Myocyte (in vitro differentiated cells): ENCODE measurements at places on chromosomes 5 and 9. TPM values are rescaled to one million over a fixed set of nuclear protein-coding genes. Genes with fewer than 3 reads are reported as not detected.

- DNase-seq, result no peak
Measured at GRCh38 chr5:149323621-149324205, 21.6 kb upstream of the GRPEL2 start.

DNA sequence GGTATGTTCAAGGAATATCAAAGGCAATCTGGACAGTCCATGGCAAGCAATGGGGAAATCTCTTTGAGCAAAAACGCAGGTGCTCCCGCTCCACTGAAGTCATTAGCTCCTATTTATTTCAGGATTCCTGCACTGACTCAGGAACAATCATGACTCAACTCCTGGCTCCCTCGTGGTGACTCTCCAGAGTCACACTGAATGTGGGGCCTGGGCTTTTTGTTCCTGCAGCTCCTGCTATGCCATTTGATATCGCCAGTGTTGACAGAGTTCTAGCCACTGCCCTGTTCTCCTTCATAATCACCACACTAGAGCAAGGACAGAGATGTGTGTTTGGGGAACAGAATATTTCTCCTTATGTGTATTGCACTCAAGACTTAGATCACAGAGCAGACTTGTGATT is 187.2 kb upstream of the ZNF462 start:
- peak; percentile 51 for DNase-seq

DNA sequence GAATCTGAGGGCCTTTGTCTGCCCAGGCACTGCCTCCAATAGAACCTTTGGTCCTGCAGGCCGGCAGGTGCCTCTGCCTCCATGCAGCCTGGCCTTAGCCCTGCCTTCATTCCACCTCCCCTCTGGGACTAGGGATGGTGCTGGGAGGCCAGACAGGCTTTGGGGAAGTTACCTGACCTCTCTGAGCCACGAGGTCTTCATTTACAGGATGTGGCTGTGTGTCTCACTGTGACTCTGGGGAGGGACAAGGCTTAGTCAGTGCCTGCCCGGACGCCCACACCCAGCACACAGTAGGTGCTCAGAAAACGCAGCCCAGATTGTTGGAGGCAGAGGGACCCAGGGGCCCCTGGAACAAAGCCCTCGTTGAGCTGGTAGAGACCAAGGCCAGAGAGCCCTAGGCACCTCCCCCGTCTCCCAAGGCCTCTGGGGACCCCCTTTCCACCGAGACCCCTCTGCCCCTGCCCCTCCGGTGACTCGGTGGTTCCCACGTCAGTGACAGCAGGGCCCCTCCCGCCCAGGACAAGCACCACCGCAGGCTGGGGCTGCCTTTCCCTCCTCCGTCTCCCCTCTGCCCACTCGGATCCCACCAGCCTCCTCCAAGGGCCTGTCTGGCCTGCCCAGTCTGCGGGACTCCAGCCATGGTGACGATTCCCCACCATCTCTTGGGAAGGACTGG is 46.9 kb upstream of the EGFL7 start:
- DNase-seq, result no peak

Gene HDAC3
- 38.5 and 40.0 TPM in 2 replicates for total RNA-seq

DNA sequence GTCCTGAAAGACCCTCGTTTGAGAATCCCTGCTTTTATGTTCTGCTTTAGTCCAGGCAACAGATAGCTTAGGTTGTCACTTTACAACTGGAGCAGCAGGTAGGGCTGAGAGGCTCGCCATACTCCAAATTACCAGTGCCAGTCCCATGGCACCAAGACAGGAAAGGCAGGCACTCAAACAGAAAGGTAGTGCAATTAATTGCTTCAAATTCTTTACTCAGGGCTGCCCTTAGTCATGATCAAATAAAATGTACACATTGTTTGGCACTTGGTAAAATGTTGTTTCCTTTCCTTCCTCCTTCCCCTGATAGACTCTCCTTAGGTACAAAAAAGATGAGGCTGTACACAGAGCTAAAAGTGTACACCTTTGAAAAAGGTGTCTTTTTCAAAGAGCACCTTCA is 115.8 kb upstream of the CCDC152 start:
- DNase-seq, result no peak

Gene BASP1
- total RNA-seq, result 69.7 and 80.7 TPM in 2 replicates

- DNase-seq, result peak; percentile 96
Measured at GRCh38 chr5:116502616-116503015, 72.0 kb downstream of the SEMA6A start.

GRCh38 chr9:129446828-129447550 is 173.9 kb downstream of the C9orf50 start:
- DNase-seq, result no peak

Gene PCDHB9
- 6.8 TPM in 2 replicates for total RNA-seq

GRCh38 chr9:88468226-88468625 is 66.8 kb upstream of the NXNL2 start:
- no peak for DNase-seq

- no peak for DNase-seq
Measured at GRCh38 chr5:109837231-109837861, 147.6 kb downstream of the MAN2A1 start.

DNA sequence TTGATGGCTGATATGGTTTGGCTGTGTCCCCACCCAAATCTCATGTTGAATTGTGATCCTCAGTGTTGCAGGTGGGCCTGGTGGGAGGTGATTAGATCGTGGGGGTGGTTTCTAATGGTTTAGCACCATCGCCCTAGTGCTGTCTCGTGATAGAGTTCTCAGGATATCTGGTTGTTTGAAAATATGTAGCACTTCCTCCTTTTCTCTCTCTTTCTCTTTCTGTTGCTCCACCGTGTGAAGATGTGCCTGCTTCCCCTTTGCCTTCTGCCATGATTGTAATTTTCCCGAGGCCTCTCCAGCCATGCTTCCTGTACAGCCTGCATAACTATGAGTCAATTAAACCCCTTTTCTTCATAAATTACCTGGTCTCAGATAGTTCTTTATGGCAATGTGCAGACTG is 111.6 kb downstream of the SREK1 start:
- no peak for DNase-seq

DNA sequence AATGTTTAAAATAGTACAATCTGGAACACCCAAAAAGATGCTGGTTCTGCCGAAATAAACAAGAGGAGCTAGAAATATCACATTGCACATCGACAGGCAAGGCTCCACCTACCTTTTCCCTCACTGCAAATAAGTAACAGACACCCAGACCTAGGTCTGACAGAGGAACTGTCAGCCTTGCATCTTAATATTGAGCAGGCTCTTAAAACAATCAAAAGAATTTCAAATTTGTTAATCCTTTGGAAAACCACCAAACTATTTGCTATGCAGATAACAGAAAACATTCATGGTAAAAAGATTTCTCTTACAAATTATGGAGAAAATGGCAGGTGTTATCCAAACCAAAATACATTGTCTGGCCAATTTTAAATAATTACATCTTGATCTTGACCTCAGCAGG is 71.3 kb downstream of the FRMD3 start:
- no peak for DNase-seq

DNA sequence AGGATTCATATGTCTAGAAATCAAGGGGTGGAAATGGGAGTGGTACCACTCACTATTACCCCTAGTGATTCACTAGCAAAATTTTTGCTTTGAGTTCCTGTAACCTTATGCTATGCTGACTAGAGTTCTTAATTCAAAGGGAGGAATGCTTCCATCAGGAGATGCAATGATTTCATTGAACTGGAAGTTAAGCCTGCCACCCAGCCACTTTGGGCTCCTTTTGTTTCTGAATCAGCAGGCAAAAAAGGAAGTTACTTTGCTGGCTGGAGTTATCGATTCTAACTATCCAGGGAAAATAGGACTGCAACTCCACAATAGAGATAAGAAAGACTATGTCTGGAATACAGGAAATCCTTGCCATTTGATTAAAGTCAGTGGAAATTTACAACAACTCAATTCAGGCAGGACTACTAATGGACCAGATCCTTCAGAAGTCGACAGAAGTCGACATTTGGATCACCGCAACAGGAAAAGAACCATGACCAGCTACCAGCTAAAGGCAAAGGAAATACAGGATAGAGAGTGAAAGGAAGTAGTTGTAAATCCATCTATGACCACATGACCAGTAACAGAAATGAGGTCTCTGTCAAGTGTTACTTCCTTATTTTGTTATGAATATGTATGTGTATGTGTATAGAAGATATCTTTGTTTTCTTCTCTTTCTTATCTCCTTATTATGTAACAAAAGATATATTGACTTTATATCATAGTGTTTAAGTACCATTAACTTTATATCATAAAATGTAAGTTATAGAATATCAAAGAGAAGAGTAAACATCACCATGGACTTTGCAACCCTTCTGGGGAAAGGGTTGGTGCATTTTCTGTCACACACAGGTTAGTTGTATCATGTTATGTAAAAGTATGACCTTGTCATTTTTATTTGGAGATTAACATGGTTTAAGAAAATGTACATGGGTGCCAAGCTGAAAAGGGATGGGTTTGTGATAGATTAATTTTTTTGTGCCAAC is 198.7 kb upstream of the HAPLN1 start:
- no peak for DNase-seq

Gene ZBED3
- 0.53 and 0.68 TPM in 2 replicates for total RNA-seq

DNA sequence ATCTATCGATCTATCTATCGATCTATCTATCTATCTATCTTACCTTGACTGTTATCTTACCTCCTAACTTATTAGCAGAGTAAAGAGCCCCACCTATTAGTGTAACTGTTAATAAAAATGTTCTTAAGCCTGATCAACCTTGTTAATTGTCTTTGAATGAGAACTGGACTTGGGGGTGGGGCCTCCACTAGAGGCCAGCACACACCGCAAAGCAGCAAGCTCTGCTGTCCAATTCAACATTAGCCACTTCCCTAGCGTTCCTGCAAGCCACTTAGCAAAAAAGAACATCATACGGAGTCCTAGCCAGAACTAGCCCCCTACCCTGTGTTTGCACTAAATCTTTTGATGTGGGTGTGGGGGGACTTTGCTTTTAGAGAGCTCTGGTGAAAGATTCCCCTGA is 515.8 kb downstream of the KDM4C start:
- peak; percentile 34 for DNase-seq

GRCh38 chr9:118961857-118962256 is 407.4 kb downstream of the BRINP1 start:
- DNase-seq, result peak; percentile 91

Gene BTNL3
- total RNA-seq, result 0.21 TPM in 1 of 2 replicates, not detected in the other
